NCI-H526 treated with DMSO at 0.1 percent for 48 hours (cell line): ENCODE measurements at places on chromosomes 1 and 21.
A peak's percentile ranks its signal among the peaks of the same experiment; 100 is the strongest.

DNA sequence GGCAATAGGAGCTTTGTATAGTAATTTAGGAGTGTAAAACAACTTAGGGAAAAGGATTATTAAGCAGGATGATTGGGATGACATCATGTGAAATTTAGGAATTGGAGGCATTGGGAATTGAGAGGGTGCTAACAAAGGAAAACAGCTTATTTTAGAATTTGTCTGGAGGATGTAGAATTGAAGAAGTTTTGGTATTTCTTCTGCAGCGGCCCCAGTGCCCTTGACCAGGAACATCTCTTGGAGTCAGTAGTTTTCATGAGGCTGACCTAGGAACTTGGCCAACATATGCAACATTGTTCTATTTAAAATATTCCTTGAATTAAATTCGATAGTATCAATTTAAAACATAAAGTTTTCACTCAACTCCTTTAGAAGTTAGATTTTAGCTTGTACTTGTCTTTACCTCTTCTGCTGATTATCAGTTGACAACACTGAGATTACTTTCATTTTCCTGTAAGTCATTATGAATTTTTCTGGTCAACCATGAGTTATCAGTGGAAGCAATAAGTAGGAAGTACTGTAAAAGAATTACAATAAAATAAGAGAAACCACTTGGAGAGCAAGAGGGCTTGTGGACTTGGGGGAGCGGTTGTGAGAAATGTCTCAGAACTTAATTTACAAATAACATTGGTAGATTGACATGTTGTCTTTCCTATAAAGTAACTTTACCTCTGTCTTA lies 52.8 kb downstream of the DYRK1A start:
- no peak for DNase-seq

DNA sequence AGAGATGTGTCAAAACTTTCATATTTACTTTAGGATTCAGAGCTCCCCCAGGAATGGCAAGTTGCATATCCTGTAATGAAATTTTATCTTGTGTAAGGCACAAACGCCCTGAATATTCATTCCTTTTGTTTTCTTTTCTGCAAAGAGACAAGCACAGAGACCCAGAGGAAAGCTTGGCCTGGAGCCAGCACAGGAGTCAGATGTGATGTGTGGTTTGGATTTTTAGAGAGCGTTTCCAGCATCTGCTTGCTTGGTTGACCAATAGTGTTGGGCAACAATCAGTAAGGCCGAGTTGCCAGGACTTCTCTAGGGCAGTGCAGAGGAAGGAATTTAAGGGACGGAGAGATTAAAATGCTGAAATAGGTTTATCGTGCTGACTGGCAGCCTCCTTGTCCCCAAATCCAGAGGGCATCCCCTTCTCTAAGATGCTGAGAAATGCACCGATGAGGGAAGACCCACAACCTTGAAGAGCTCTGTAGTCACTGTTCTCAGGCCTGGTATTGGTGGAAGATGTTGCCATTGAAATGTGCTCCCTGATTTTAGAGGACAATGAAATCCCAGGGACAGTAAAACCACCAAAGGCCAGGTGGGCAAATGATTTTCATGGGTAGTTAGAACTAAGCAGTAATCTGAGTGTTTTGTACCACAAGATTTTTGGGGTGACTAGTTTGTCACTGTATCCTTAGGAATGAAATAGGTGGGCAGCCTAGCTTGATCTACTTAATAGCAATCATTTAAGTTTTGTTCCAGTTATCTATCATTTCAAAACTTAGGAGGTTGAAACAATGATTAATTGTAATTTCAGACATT lies 37.9 kb upstream of the RHOU start:
- no peak for DNase-seq

- no peak for DNase-seq
Measured at GRCh38 chr1:1124786-1125642, 9.1 kb upstream of the C1orf159 start.

GRCh38 chr1:164519426-164519825 lies 39.6 kb upstream of the PBX1 start:
- no peak for DNase-seq

DNA sequence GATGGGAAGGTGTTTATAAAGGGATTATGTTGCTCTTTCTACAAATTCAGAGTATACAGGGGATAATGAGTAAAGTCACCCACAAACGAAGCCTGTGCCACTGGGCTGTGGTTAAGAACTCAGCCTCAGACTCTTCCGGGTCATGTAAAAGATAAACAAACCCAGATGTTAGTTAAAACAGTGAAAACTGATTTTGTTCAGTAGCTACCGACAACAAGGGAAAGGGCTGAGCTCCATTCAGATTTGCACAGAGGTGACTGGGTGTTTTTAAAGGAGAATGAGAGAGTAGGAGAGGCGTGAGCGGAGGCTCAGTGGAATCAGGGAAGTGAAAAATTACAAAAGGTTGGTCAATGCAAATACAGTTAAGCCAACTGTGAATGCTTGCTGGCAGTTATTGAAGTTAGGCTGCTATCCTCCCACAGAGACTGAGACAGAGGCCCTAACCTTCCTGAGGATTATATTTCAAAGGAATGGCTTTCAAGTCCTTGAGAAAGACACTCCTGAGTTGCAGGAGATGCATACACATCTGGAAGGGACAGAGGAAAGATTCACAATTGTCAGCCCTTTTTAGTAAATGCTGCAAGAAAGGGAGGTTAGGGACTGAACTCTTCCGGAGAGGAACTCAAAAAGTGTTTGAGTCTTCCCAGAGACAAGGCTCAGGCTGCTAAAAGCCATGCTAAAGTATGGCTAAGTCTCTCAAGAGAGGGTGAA lies 29.9 kb upstream of the SAMD13 start:
- peak; percentile 90 for DNase-seq

DNA sequence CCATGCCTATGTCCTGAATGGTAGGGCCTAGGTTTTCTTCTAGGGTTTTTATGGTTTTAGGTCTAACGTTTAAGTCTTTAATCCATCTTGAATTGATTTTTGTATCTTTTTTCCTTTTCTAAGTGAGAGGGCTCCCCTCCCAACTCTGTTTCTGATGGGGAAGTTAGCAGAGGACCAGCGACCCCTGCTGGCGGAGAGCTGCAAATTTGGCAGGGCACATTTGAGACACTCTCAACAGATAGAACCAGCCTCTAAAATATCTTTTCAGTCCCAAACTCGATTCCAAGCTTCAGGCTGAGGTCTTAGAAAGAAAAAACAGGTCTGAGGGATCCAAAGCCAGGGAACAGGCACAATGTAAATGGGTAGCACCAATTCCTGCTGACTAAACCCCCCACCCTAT lies 32.5 kb downstream of the LRRC3 start:
- DNase-seq: no peak

GRCh38 chr1:66182551-66183178 lies 351.3 kb upstream of the SGIP1 start:
- no peak for DNase-seq

DNA sequence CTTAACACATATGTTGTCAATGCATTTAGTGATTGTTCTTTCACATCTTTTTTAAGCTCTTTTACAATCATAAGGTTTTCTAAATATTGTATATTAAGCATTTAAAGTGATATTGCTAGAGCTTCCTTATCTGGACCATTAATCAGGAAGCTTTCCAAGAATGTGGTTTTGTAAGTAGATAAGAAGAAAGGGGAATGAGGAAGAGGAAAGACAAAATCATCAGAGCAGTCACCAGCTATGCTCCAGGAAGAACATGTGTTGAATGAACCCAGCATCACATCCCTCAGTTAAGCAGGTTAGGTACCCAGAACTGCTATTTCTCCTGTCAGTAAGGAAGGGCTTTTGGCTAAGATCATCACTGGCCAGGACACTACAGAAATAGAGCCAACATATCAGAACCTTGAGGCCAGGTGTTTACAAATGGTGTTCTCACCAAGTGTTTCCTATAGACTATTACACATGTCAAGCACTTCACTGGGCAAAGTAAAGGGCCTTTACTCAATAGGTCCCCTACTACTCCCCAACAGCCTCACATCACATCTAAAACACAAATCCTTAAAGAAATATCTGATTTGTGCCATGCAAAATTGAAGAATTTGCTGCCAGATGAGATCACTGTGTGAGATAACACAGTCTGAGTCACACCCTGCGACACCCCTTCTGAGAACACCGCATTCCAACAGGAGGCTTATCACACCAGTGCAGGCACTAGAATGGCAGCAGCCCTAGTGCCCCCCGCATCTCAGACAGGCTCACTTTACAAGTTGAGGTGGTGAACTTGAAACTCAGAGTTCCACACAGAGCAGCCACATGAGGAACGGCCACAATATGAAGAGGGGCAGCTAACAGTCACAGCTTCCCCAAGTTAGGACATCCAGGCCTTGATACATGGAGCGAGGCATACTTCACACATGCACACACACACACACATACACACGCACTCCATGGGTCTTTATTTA lies 1.8 kb upstream of the SPRR2A start:
- DNase-seq: no peak

GRCh38 chr1:77467021-77467595 lies 185.3 kb downstream of the AK5 start:
- no peak for DNase-seq

DNA sequence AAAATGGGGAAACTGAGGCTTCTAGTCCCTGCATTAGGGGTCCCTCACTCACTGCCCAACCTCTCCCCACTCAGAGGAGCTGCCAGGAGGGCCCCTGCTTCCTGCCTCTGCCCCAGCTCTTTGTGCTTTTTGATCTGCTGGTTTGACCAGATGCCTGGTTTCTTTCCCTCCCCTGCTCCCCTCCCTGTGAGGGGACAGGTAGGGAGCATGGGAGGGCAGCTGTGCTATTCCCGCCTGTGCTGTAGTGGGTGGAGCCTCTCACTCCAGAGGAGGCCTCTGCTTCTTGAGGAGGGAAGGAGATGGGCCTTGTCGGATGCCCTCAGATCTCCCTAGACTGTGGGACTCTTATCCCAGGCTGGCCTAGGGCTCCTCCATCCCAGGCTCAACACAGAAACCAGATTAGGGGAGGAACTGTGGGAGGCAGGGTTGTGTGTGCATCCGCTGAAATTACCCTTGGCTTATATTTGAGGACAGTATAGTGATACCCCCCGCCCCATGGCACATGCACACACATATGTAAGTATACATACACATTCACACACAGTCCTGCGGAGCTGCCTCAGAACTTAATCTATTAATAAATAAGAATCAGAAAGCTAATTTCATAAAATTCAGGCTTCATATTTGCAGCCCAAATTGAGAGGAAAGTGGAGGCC lies 4.6 kb downstream of the BOLA1 start:
- no peak for DNase-seq

- DNase-seq: no peak
Measured at GRCh38 chr1:21652101-21652936, 16.8 kb downstream of the RAP1GAP start.

- DNase-seq: no peak
Measured at GRCh38 chr1:61282387-61282786, 200.0 kb downstream of the NFIA start.

DNA sequence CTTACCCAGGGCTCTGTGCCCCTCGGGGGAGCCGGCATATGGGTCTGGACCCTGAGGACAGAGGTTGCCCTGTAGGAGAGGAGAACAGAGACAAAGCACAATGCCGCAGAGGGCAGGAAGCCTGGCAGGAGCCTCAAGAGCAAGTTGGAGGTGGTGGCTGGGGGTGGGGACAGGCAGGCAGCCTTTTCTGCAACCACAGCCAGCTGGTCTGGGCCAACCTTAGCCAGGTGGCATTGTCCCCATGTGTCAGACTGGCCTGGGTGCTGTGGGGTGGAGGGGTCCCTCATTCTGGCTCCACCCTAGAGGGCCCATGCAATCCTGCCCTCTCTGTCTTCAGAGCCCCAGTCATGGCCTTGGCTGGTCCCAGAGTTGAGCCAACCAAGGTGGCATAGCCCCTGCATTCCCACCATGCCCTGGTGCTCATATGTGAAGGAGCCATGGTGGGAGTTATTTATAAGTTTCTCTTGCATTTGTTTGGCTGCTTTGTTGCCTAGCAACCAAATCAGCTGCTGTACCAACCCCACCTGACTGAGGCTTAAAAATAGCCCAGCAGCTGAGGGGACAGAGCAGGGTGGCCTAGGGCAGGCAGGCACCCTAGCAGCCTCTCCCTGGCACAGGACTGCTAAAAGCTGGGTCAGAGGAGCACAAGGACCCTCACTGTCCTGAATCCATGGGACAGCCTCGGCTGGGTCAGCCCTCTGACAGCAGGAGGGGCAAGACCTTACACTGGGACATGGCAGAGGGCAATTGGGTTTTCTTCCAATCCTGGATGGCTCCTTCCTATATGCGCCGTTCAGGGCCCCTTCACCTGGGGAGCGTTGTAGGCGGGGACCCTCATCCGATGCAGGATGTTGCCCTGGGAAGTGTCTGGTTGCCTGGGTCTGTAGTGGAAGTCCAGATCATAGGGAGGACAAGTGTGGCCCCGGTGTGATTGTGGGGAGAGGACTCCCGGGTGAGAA lies 19.5 kb downstream of the MAP7D1 start:
- peak; percentile 29 for DNase-seq

GRCh38 chr1:210201681-210202080 lies 30.9 kb upstream of the SERTAD4 start:
- DNase-seq: no peak

DNA sequence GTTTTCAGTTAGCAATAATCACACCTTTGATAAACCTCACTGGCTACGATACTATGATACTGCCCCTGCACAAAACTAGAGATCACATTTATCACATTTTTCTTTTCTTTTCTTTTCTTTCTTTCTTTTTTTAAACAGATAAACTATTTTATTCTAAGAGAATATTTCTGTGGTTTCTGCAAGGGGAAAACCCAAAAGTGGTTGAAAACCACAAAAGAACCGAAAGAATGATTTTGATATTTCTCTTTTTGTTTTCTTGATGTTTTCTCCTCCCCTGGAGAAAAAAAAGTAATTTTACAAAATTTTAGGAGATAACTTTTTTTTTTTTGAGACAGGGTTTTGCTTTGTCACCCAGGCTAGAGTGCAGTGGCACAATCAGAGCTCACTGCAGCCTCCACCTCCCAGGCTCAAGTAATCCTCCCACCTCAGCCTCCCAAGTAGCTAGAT lies 18.4 kb upstream of the FRRS1 start:
- DNase-seq: no peak

GRCh38 chr1:27343639-27344025 lies 1.8 kb downstream of the SYTL1 start:
- DNase-seq: no peak

- no peak for DNase-seq
Measured at GRCh38 chr21:43306911-43307676, 119.8 kb downstream of the SIK1 start.

DNA sequence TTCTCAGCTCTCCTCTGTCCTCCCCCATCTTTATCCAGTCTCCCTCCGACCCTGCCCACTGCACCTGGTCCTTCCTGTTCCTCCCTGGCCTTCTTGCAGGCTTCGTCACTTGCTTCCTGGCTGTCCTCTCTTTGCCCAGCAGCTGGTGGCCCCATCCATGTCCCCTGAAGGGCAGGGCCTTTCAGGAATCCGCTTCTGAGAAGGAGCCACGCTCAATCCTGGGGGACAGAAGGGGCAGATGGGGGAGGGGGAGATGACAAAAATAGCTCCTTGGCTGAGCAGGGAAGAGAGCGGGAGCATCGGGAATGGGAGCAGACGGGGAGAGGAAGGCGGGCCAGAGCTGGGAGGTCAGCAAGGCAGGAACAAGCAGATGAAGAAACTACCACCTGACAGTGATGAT lies 40.7 kb downstream of the SLC30A1 start:
- no peak for DNase-seq

- DNase-seq: peak; percentile 8
Measured at GRCh38 chr1:221478050-221478949, 263.6 kb downstream of the DUSP10 start.
